Adrenal gland (tissue), 19 donors: ENCODE measurements at places on chromosomes 12 and 14.

GRCh38 chr14:23183158-23183470 lies 346 bp downstream of the SLC7A8 start:
- no peak for DNase-seq

DNA sequence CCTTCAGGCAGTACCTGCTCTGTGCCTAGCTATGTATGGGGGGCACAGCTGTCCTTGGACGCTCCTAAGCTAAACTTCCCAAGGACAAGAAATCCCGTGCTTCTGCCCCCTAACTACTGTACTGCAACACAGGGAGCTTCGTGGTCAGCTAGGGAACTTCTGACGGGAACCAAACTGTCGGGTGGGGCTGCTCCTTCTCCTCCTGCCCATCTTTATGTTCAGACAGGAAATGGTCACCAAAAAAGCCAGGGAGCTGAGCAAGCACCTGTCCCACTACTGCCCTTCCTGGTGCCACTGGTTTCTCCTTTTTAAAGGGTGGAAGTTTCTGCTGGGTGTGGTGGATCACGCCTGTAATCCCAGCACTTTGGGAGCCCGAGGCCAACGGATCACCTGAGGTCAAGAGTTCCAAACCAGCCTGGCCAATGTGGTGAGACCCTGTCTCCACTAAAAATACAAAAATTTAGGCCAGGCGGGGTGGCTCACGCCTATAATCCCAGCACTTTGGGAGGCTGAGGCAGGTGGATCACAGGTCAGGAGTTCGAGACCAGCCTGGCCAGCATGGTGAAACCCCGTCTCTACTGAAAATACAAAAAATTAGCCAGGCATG lies 26.6 kb downstream of the PXN start:
- no peak for DNase-seq

- peak; percentile 72 for DNase-seq
Observed at GRCh38 chr14:100408350-100409002, 85.3 kb downstream of the SLC25A47 start.

DNA sequence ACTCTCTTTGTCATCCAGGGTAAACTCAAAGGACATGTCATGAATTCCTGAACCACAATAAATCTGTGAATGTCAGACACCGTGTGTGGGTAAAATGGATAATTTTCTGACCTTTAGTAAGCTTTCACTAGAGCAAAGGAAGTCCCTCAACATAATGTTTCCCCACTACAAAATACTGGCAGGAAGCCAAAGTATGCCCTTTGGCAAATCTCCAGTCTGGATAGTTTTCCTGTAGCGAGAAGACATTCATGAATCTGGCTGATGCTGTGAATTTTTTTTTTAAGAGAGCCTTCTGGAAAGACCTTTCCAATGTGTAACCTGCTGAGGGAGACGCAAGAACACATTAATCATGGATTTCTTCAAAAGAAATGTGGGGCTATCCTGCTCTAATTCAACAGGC lies 389.6 kb upstream of the DDHD1 start:
- peak; percentile 47 for DNase-seq

GRCh38 chr12:6372403-6373003 lies 2.9 kb downstream of the SCNN1A start:
- no peak for DNase-seq
